CD4-positive, alpha-beta T cell treated with Interleukin-1 beta for 1 hour (primary cell): ENCODE measurements at places on chromosomes 6 and 20.

DNA sequence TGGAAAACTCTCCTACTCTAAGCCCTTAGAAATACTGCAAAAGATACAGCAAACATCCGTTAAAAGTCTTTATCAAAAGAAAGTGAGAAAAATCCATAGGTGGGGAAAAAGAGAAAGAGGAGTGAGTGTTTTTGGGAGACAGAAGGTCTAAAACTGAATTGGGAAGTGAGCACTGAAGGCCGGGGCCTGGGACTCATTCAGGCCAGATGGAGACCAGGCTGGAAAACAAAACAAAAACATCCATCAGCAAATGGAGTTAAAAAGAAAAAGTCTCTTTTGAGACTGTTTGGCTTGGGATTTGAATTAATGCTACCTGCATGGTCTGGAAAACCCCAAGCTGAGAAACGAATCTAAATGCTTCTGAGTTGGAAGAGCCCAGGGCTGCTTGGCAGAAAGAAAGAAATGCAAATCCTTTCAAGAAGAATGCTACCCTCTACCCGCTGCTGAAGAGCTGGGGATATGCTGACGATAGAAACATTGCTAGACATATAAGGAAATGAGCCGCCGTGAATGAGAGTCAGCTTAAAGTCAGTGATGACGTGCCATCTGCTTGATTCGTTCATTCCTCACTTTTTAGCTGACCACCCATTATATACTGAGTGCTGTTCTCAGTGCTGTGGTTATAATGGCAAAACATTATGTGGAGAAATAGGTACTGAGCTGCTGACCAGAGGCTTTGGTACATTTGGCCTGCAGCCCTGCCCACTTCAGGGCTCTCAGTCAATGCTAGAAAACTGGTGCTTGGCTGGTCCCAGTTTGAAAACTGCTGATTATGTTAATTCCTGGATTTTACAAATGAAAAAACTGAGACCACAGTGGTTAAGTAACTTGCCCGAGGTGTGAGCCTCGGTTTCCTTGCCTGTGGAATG lies 28.0 kb upstream of the TULP4 start:
- DNase-seq: peak; percentile 47

DNA sequence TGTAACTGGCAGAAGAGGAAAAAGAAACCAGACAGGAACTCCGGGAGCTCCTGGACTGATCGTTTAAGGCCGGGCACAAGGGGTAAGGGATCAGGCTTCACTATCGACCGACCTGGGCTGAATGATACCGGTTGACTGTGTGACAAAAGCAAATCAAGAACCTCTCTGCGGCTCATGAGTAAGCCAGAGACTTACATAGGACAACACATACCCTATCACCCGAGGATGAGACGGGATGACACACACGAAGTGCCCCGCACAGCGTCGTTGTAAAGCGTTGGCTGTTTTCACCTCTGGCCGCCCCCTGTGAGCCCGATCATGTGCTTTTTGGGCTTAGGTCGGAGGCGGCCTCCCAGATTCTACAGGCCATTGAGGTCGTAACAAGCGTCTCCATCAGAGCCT lies 695 bp upstream of the TGIF2 start:
- DNase-seq: peak; percentile 75

GRCh38 chr6:118902726-118903125 lies 8.8 kb downstream of the ASF1A start:
- no peak for DNase-seq

DNA sequence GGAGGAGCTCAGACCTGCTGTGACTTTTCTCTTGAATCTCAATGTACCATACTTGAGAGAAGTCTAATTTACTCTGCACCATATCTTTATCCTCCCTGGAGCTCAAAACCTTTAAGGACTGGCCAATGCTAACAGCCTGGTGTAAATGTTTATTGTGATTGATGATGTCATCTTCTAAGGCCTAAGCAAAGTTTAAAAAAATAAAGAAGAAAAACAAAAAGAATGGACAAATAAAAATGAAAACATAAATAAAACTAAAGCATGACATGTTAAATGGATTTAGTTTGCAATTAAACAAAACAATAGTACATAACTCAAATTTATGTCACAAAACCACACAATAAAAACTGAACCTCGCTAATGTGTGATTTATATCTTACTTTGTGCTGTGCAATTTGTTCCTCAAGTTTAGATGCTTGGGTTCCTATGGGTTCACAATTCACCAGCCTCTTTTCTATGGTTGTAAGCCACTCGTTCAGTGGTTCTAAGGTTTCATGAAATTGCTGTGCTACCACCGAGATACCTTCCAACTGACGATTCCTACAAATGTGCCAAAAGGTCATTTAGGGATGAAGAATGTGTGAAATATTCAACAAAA lies 113.0 kb downstream of the DST start:
- DNase-seq: no peak

DNA sequence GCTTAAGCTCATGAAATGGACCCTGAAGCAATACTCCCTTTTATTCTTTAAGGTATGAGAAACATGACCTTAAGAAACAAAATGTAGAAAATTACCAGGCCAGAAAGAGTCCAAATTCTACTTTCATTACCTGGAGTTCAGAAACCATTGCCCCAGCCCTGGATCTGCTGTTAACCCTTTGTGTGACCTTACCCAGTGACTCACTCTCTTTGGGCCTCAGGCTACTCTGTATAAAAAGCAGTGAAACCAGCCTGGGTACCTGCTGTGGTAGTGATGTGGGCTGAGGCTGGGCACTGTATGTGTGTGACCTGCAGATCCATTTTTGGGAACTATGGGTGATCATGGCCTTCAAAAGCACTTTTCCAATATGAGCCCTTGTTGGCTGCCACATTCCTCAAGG lies 47.2 kb downstream of the SLC9A8 start:
- no peak for DNase-seq

GRCh38 chr6:158567871-158568401 lies 8.0 kb downstream of the TMEM181 start:
- no peak for DNase-seq

DNA sequence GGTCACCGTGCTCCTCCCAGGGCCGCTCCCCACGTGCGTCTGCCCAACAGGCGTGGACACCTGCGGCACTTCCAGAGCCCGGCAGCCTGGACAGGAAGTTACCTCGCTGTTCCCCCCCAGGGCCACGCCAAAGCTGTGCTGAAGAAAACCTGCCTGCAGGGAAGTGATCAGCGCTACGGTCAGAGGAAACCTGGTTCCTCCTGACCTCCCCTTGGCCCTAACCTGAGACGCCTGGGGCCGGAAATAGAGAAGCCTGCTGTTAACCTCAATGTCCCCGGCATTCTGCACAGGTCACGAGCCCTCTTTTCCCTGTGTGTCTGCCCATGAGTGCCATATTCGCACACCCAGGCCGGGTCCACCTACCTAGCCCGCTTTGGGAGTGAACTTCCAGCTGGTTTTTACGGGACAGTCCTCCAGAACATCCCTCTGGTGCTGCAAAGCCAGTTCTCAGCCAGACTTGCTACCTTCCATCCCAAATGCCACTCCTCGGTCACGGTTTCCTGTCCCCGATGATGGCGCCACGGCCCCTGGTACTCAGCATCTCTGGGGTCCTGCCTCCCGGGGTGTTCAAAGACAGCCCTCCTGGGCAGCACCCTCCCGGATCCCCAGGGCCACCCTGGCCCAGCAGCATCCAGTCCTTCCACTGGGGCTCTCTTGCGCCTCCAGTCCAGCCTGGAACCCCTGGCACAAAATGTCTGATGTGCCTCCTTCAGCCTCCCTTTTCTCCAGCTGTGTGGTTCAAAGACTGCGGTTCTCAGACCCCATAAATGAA lies 12.0 kb upstream of the IRF4 start:
- no peak for DNase-seq

- peak; percentile 14 for DNase-seq
Observed at GRCh38 chr20:35306931-35307517, 14.8 kb upstream of the FAM83C start.

DNA sequence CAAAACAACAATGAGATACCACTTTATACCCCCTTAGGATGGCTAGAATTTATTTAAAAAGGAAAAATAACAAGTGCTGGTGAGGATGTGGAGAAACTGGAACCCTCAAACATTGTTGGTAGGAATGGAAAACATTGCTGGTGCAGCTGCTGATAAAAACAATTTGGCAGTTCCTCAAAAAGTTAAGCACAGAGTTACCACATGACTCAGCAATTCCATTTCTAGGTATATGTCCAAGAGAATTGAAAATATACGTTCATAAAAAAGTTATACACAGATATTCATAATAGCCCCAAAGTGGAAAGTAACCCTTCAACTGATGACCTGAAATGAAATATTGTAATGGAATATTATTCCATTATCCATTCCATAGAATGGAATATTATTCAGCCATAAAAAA lies 55.0 kb downstream of the CD83 start:
- no peak for DNase-seq

DNA sequence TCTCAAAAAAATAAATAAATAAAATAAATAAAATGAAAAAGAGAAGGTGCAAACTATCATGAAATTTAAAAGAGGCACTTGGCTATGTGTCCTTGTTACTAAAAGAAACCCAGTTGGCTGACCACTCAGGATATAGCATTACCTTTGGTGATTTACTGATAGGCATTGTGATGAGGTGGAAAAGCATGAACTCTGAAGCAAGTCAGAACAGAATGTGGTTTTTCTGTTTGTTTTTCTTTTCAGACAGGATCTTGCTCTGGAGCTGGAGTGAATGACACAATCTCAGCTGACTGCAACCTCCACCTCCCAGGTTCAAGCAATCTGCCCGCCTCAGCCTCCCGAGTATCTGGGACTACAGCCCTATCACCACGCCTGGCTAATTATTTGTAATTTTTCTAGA lies 31.9 kb downstream of the ZNF184 start:
- DNase-seq: no peak

GRCh38 chr6:83677791-83678190 lies 31.1 kb downstream of the SNAP91 start:
- DNase-seq: no peak

DNA sequence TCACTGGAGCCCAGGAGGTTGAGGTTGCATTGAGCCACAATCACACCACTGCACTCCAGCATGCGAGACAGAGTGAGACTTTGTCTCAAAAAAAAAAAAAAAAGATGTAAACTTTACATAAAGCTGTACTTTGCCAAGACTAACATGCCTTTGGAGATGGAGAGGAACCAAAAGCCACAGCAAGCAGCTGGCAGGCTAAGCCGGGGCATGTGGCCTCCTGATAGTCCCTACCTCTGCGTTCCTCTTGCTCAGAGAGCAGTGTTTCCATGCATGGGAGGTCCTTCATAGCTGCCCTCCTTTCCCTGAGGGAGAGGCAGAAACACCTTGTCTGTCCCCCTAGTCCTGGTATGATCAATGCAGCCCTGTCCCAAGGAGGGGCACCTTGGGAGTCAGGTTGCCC lies 35.2 kb downstream of the SPATA2 start:
- DNase-seq: no peak

DNA sequence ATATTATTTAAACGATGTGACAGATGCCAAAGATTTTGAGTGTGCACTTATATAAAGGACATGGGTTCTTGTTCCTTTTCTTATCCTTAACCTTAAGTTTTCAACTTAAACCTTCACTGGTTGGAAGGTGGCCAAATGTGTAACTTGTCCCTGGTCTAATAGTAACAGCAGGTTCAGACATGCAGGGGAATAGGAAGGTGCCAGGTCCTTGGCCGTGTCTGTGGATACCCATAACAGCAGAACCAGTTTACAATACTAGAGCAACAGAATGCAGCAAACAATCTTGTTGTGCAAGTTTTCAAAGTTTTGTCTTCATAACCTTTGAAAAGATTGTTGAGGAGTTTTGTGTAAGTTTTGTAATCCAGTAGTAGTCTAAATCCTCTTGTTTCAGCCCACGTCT lies 4.4 kb downstream of the MYB start:
- DNase-seq: no peak

DNA sequence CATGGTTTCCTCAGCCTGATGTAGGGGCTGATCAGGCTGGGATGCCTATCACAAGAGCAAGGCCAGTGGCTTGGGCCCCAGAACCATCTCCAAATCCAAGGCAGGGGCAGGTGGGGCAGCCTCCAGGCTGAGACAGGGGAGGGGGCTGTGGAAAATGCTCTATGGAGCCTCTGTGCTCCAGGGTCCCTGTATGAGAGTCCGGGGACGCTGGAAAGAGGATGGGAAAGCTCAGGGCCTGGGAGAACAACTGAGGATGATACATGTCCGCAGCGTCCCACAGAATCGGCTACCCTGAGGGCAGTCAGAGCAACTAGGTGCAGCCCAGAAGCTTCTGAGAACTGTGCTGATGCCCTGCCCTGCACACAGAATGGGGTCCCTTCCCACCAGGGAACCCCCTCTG lies 43.4 kb downstream of the CPXM1 start:
- no peak for DNase-seq

DNA sequence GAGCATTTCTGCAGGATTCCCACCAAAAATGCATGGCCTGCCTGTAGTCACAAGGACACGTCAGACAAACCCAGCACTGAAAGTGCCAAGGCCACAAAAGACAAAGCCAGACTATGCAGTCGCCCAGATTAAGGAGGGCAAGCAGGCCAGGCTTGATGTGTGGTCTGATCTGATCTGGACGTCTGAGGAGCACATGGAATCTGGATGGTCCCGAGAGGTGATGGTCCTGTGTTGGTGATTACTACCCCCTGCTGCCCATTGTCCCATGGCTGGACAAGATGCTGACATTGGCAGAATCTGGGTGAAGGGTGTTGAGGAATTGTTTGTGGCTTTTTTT lies 17.1 kb downstream of the NPEPL1 start:
- DNase-seq: no peak

GRCh38 chr20:44459271-44459670 lies 16.4 kb upstream of the TTPAL start:
- DNase-seq: no peak

GRCh38 chr6:108690326-108691049 lies 129.8 kb downstream of the FOXO3 start:
- DNase-seq: no peak

GRCh38 chr20:23125159-23125558 lies 39.0 kb upstream of the CD93 start:
- no peak for DNase-seq

DNA sequence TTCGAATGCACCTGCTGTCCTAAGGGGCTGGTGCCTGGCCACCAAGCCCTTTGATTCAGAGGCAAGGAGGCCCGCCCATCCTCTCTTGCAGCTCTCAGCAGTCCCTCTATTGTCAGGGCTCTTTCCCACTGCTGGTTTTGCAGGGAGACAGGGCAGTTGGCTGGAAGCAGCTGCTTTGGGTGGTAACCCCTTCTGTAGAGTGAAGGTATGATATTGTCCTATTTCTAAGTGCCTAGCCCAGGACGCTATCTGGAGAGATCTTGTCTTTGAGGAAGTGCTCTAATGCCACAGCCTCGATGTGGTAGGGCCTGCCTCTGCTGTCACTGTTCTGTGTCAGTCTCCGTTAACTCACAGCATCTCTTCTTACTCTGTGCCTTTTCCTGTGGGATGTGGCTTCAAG lies 5.6 kb downstream of the PLCG1 start:
- peak; percentile 41 for DNase-seq

GRCh38 chr6:44301782-44302564 lies 11.2 kb downstream of the AARS2 start:
- no peak for DNase-seq

DNA sequence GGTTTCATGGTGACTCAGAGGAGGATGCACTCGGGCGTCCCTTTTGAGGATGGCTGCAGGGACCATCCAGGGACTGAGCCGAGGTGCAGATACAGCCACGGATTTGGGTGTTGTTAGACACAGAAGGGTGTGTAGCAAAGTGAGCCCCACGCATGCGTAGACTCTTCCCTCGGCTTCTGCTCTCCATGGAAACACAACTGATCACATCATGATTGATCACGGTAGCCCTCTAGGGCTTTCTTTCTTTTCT lies 606 bp upstream of the ULBP1 start:
- DNase-seq: peak; percentile 55
